Melanocyte of skin (primary cell): ENCODE measurements at places on chromosomes 4 and X. TPM values are rescaled to one million over a fixed set of nuclear protein-coding genes. Genes with fewer than 3 reads are reported as not detected.

LRAT gene
- total RNA-seq, result 0.31 and 0.33 TPM in 2 replicates

MTNR1A gene
- not detected in 2 replicates for total RNA-seq

NR0B1 gene
- total RNA-seq, result 1.0 and 2.2 TPM in 2 replicates

FDCSP gene
- total RNA-seq, result 1.8 and 183 TPM in 2 replicates

EGFL6 gene
- not detected in 2 replicates for total RNA-seq

PLK4 gene
- total RNA-seq, result 6.9 and 7.2 TPM in 2 replicates

TMEM144 gene
- total RNA-seq, result 8.6 and 14.5 TPM in 2 replicates

IL13RA2 gene
- total RNA-seq, result 0.62 and 1.3 TPM in 2 replicates

GNRHR gene
- total RNA-seq, result not detected in 2 replicates

DRP2 gene
- under 0.01 TPM in 2 replicates for total RNA-seq

TCEAL2 gene
- not detected in 2 replicates for total RNA-seq

ITGB1BP2 gene
- total RNA-seq, result 0.69 and 1.1 TPM in 2 replicates

TBX22 gene
- 0.31 and 0.33 TPM in 2 replicates for total RNA-seq

SLC7A11 gene
- 182 and 362 TPM in 2 replicates for total RNA-seq

SSX4 gene
- total RNA-seq, result under 0.01 TPM in 1 of 2 replicates, not detected in the other

RAB40A gene
- under 0.01 and 0.15 TPM in 2 replicates for total RNA-seq
